ENCODE measurements at places on chromosomes 11 and 22.

GRCh38 chr11:79400206-79400605, 40.6 kb downstream of the TENM4 start:
- DNase-seq, result no peak

GRCh38 chr11:5922749-5923426, 19.2 kb upstream of the OR56A3 start:
- peak; percentile 75 for DNase-seq

DNA sequence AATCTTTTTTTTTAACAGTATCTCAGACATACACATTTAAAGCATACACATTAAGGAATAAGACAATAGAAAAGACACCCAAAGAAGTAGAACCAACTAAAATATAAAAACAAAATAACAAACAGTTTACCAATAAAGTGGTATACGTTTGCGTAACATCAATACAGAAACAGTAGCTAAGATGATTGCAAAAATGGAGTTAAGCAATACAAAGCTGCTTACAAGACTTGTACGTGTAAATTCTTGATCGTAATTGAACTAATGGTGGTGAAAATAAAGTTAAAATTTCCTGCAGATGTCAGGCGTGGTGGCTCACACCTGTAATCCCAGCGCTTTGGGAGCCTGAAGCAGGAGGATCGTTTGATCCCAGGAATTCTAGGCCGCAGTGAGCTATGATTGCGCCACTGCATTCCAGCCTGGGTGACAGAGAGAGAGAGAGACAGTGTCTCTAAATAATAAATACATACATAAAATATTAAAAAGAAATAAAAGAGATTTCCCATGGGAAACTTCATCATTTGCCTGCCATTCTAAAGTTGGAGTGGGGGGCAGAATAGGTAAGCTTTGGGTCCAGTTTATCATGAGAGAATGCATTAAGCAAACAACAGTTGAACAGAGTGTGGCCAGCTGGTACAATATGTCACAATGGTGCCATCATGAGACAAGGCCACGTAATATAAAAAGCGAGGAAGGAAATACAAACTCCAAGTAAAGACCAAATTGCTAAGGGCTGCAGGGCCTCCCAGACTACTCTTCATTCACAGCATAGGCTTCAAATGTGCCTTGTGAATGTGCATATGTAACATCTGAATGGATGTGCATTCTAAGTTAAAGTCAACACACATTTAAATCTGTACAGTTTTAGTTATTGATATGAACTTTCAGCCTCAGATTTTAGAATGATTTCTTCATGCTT, 38.9 kb upstream of the EED start:
- no peak for DNase-seq

GRCh38 chr22:44618400-44618799, 83.6 kb upstream of the PRR5 start:
- DNase-seq, result no peak

GRCh38 chr22:26522012-26522411, 9.7 kb upstream of the TFIP11 start:
- DNase-seq, result no peak

- no peak for DNase-seq
Measured at GRCh38 chr11:129259931-129260348, 67.8 kb upstream of the ARHGAP32 start.

DNA sequence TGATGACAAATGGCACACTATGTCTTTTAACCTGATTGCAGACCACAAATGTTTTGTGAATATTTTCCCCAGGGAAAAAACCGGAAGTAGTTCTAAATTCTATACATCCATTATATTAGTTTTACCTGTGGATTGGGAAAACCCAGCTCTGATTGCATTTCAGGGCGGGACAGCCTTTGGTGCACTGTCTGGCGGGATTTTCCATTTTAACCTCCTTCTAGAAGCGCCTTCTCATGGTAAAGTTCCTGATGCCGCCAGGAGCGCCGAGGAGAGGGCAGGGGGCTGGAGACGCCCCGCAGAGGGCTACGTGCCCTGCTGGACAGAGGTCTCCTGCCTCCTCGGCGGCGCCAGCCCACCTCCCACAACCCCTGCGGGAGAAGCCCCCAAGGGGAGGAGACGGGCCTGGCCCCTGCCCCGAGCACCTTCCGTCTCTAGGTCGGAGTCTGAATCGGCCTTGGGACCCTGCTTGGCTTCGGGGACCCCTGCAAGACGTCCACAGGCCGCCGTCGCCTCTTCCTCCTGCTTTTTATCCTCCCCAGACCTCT, 1.2 kb upstream of the P2RX6 start:
- no peak for DNase-seq

- DNase-seq, result no peak
Measured at GRCh38 chr11:70024036-70024772, 53.9 kb upstream of the ANO1 start.

DNA sequence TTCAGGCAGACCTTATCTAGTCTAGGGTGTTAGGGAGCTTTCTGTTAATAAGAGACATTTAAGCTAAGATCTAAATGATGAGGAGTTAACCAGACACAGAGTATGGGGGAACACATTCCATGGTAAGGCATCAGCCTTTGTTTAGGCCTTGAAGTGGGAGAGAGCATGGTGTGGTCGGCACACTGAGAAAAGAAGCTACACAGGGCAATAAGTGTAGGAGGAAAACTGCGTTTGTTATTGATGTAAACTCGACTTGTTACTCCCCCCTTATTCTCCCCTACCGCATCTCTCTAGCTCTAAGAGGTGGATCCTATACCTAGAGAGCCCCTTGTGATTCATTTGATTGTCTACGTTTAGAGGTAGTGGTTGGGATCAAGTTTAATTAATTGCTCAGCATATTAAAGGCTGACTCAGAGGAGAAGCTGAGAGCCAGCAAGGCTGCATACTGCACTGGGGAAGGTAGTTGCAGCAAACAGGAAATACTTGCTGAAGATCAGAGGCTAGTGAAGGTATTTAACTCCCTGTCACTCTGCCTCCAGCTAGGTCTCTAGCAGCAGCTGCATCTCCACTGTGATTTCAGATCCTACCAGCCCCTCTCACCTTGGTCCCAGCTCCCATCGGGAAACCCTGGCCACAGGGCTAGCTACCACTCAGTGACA, 86.8 kb upstream of the TEAD1 start:
- no peak for DNase-seq

GRCh38 chr22:27930331-27931060, 11.4 kb upstream of the PITPNB start:
- no peak for DNase-seq

DNA sequence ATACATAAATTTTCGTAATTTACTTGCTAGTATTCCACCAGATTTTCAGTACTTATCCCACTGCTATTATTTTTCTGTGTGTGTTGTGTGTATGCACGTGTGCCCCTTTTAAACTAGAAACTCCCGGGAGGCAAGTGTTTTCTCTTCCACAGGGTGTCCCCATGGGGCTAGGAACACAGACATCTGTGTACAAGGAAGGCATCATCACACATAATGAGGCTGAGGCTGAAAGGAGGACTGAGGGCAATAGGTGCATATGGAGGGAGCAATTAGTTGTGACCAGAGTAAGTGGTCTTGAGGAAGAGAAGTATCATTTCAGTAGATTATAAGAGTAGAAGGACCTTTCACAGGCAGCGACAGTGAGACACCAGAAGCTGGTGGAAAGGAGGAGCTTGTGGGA, 2.1 kb upstream of the DPAGT1 start:
- no peak for DNase-seq

DNA sequence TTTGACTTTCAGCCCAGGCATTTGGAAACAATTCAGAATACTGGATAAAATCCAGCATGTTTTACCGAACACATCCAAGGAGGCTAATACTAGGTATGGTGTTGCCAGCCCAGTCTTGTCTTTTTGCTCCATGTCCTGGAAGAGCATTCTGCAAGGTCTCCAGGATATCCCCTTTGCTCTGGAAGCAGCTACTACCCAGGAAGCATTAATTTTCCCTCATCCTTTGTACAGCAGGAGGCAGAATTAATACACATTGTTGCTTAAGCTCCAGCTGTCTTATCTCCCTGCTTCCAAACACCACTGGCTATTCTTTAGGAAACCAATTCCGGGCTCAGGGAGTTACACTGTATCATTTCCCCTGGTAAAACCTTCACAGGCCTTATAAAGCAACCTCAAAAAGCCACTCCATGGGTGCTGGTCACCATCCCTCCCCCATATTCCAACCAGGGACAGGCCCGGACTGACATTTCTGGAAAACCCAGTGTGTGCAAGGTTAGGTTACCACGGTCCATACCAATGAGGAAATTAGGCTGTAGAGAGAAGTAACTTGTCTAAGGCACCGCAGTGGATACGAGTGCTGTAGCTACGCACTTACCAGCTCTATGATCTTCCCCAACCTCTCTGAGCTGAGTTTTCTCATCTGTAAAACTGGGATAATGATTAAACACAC, 1.5 kb upstream of the UBASH3B start:
- no peak for DNase-seq

DNA sequence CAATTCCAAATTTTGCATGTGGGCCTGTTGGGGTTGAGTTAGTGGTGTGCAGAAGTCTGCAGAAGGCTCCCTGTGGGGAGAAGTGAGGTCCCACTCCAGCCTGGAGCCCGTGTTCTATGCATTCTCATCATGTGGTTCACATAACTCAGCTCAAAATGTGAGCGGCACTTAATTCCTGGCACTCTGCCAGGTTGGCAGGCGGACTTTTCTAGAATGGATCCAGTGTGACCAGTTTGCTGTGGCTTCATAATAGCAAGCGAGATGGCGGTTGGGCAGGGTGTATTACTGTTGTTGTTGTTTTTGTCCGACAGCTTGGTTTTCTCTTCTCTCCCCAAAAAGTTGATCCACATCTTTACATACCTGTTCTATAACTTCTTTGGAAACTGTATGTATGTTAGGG, 146.8 kb upstream of the TTC12 start:
- DNase-seq, result no peak

- DNase-seq, result no peak
Measured at GRCh38 chr22:43853328-43853931, 8.9 kb downstream of the SULT4A1 start.

DNA sequence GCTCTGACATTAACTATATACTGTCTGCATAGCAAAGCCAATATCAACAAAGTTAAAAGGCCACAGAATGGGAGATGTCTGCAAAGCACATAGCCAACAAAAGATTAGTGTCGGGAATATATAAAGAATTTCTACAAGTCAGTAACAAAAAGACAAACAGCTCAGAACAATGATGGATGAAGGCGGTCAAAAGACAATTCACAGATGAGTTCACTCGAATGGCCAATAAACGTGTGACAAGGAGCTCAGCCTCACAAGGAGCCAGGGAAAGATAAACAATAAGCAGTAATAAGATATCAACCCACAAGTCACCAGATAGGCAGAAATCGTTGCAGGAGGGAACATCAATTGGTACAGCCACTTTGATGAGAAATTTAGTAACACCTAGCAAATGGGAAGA, 106.0 kb upstream of the ISX start:
- no peak for DNase-seq

DNA sequence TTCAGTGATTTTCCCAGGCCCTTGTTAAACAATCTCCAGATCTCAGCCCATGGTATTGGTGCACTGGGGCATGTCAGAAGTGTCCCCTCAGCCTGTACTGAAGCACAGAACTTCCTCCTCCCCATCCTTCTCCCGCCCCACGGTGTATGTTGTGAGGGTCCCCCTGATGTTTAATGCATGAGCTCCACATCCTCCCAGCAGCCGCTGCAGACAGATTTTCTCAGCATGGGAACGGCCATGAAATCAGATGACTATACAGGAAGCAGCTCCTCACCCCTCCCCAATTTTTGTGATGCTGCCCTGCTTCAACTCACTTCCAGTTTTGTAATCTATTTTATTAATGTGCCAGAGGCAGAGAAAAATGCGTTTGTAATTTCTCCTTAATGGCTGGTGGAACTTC, 406.0 kb downstream of the MIAT start:
- no peak for DNase-seq

- no peak for DNase-seq
Measured at GRCh38 chr11:882596-882995, 28.0 kb downstream of the CHID1 start.

- no peak for DNase-seq
Measured at GRCh38 chr11:68677432-68677831, 6.9 kb upstream of the GAL start.

DNA sequence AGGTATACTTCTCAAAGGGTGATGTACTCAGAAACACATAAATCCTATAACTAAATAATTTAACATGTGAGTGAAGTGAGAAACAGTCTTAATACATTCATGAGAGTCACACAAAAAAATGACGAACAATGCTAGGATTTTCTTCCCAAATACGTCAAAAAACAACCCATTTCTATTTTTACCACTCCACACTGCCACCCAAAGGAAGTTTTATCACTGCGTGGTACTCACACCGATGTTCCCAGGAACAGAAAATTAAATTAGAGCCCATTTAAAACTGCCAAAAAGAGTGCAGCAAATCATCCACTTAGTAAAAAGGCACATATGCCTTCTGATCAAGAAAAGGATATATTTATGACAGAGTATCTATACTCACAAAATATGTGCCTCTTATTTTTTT, 710.9 kb upstream of the FAT3 start:
- no peak for DNase-seq

- DNase-seq, result no peak
Measured at GRCh38 chr11:19673924-19674729, 38.5 kb upstream of the NAV2 start.

- no peak for DNase-seq
Measured at GRCh38 chr11:95912902-95913560, 10.9 kb downstream of the MTMR2 start.
